Stimulated activated CD8-positive, alpha-beta memory T cell treated with anti-CD3 and anti-CD28 coated beads, Interleukin-4, amount 100 ng/mL, for 4 hours (primary cell): ENCODE measurements at places on chromosomes 12 and 14.

DNA sequence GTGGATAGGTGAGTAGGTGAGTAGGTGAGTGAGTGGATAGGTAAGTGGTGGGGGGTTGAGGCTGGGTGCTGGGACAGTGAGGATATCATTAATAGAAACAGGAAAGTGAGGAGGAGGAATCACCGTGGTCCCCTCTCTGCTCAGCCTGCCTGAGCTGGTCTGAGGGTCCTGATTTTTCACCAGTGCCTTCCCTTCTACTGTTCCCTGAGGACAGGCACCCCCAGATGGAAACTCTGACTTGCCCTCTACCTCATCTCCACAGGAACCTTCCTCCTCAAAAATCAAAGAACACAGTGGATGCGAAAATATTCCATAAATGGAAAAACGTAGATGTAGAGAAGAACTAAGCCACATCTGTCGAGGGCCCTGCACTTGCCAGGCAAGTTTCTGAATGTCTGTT, 1.9 kb downstream of the GPR68 start:
- DNase-seq: no peak

GRCh38 chr14:21384494-21384851, 654 bp upstream of the SUPT16H start:
- no peak for DNase-seq

GRCh38 chr14:34218881-34219280, 243.2 kb downstream of the SPTSSA start:
- DNase-seq: no peak

- DNase-seq: no peak
Observed at GRCh38 chr12:115355301-115355700, 671.3 kb upstream of the TBX3 start.
